Hypothalamus (tissue), 51 donors: ENCODE measurements at places on chromosomes 1 and 21.

DNA sequence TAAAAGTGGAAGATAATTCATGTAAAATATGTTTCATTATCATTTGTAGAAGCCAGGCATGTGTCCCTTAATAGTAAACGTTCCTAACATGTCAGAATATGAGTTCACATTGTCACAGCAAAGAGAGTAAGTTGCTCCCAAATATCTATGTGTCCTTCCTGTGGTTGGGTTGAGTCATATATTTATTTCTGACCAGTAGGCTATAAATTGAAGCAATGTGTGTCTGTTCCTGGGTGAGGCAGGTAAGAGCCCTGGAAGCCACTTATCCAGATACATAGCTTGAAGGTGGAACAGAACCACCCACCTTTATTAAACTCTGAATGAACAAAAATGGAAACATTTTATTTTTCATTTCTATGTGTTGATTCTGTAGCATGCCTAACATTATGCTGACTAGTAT is 2251.6 kb downstream of the NCAM2 start:
- DNase-seq: no peak

DNA sequence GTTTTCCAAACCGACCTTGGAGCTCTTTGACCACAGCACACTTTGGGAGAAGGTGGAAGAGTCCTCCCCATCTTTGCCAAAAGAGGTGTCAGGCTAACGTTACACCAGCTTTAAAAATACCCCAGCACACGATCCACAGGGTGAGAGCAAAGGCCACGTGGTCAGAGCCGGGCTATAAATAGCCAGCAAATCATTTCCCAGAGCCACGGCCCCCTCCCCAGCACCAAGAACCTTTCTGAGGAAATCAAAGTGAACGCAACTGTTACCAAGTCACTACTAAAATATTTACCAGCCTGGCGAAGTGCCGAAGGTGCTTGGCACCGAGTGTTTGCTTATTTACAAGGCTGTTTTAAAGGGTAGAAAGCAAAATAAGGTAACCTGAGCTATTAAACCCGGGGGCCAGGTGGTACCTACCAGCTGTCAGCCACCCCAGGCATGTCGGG is 72.4 kb downstream of the CASZ1 start:
- no peak for DNase-seq

GRCh38 chr1:204366759-204367158 is 7.0 kb upstream of the PLEKHA6 start:
- DNase-seq: no peak

DNA sequence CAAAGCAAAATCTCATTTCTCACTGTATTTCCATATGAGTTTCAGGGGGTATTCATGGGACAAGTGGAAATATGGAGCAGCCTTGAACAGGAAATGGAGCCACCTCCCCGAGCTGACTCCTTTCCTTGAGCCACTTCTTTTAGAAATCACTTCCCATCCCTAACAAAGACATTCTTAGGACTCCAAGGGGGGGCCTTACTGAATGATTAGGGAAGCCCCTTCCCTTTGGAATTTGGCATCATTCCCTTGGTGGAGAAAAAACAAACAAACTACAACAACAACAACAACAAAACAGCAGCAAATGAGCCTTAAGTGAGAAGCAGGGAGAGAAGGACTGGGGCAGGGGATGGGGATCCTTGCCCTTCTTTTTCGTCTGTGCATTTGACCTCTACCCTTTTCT is 278.3 kb downstream of the ZNF648 start:
- no peak for DNase-seq

DNA sequence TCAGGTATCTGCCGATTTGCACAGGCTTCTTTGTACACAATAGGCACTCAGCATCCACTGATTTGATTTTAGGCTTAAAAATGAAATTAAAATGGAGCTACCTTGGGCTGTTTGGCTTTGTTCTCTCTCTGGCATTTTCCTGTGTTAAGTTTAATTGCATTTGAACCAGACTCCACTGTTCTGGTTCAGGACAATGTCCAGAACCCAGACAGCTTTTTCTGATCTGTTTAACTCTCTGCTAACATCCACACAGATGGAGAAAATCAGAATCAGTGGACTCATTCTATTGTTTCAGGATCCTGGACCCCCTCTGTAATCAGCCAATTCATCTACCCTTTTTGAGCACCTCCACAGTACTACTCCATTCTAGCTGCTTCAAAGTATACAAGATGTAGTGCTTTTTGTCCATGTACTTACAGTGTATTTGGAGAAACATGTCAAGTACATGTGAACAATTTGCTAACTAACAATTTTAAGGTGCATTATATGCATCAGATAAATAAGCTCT is 248.1 kb downstream of the PTBP2 start:
- no peak for DNase-seq

DNA sequence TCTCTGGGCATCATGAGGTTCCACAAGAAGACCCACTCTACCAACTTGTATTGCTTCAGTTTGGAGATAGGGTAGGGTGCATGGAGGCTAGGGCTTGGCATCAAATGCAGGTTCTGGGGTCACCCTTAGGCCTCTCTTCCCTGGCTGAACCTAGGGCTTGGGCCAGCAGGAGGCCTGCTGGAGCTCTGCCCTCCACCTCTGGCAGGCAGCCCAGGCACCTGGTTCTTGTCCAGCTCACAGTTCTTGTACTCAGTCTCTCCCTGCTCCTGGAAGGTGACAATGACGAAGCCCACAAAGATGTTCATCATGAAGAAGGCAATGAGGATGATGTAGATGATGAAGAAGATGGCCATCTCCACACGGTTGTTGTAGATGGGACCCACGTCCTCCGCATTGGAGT is 37.5 kb upstream of the KIF21B start:
- DNase-seq: no peak

DNA sequence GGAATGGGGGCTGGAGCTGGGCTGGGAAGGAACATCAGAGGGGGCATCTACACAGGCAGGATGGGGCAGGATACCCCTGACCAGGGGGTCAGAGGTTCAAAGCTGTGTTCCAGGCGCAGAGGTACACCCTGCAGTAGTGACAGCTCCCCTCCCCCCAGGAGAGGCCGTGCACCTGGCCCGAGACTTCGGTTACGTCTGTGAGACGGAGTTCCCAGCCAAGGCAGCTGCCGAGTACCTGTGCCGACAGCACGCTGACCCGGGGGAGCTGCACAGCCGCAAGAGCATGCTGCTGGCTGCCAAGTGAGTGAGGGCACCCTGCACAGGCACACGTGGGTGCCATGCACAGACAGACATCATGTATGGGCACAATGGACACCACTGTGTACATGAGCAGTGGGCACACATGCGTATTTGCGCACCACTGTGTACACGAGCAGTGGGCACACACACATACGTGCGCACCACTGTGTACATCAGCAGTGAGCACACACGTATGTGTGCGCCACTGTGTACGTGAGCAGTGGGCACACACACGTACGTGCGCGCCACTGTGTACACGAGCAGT is 17.4 kb downstream of the TFAP2E start:
- DNase-seq: no peak

- DNase-seq: no peak
These were observed 57.0 kb upstream of the ZNF644 start for GRCh38 chr1:91078859-91079258.

GRCh38 chr1:47559944-47560695 is 122.3 kb downstream of the FOXD2 start:
- no peak for DNase-seq

DNA sequence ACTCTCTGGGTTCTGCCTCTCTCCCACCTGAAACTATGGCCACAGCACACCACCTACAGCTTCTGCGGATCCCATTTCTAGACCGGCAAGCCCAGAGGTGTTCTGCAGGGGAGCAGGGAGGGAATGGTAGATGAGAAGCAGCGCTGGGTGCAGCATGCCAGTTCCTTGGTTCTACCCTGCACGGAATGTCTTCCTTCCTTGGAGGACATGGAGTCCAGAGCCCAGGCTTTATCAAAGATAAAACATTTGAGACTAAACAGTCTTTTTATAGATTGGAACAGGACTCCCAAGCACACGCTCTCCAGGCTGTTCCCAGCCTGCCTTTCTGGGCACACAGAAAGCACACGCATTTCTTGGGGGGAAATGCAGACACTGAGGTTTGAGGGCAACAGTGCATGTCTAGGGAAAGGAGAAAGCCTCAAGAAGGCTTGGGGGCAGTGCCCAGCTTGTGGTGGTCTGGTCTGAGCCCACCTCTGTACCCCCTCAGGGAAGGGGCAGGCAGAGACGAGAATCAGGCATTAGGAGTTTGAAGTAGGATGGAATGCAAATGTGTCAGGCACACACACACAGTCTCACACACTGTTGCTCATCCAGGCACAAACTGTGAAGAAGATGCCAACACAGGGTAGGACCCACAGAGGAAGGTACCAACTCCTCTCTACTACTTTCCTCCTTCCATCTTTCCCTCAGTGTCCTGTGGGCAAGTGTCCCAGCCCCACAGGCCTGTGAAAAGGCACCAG is 29.7 kb downstream of the LGR6 start:
- DNase-seq: no peak

GRCh38 chr1:31111290-31111951 is 45.9 kb upstream of the PUM1 start:
- DNase-seq: no peak

GRCh38 chr1:29121516-29121935 is 2.2 kb downstream of the TMEM200B start:
- no peak for DNase-seq

- DNase-seq: no peak
These were observed 3.0 kb upstream of the XKR8 start for GRCh38 chr1:27956761-27957160.

- no peak for DNase-seq
These were observed 33.9 kb downstream of the NDC1 start for GRCh38 chr1:53804181-53804580.

GRCh38 chr1:56827711-56828110 is 8.5 kb upstream of the FYB2 start:
- DNase-seq: no peak

DNA sequence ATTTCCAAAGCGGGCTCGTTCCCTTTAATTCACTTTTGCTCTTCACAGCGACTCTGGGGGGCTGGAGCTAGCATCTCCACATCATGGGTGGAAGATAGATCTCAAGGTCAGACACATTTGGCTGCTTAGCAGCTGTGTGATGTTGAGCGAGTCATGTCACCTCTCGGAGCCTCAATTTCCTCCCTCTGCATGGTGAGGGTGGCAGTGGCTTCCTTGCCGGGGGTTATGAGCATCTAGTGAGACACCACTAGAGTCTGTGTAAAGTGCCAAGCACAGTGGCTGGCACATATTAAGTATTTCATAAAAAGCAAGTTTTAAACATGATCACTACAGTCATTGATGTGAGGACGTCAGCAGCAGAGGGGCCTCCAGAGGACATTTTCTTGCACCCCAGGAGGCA is 16.9 kb upstream of the ECE1 start:
- DNase-seq: no peak

DNA sequence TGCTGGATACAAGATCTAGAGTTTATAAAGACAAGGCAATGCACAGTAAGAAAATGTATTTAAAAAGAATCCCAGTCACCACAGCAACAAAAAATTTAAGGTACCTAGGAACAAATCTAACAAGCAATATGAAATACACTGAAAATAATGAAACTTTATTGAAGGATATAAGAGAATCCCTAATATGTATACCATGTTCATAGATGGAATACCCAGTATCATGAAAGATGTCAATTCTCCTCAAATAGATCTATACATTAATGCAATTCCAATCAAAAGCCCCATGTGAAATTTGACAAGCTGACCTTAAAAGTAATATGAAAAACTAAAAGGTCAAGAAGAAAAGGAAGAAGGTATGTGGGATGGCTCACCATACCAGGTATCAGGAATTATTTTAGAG is 109.2 kb downstream of the COQ8A start:
- no peak for DNase-seq

DNA sequence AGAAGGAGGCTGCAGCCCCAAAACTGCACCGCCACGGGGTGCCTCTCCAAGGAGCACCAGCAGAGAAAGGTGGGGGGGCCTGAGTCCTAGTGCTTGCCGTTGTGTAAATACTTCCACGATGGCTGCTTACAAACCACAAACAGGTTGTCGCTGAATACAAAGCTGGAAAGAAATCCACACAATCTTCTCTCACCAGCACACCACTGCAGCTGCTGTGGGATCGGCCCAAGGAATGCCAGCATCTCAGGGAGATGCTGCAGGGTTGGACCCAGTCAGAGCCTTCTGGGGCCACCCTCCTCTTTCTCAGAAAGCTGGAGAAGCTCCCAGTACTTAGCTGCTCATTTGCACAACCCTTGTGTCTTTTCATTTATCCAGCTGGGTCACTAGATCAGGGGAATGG is 3.0 kb upstream of the S100A14 start:
- DNase-seq: no peak

- no peak for DNase-seq
These were observed 1.2 kb upstream of the MKNK1 start for GRCh38 chr1:46605232-46605631.

DNA sequence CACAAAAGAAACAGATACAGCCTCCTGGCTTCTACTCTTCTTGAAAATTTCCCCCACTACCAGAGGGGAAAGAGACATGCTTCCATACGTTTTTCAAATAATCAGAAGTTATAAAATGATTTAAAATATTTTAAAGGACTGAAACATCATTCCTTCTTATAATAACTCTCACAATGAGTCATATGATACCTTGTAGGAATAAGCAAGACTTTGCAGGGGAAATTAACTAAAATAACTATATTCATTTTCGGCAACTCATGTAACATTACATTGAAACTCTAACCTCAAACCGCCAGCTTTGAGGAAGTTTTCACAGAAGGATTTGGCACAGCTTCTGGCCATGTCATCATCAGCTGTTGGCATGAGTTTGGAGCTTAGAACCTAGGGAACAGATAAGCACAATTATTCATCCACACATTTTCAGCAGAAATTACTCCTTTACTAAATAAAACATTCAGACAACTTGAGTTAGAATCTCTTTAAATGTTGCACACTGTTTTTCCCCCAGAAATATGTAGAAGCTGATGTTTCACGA is 85.9 kb downstream of the USP24 start:
- no peak for DNase-seq

DNA sequence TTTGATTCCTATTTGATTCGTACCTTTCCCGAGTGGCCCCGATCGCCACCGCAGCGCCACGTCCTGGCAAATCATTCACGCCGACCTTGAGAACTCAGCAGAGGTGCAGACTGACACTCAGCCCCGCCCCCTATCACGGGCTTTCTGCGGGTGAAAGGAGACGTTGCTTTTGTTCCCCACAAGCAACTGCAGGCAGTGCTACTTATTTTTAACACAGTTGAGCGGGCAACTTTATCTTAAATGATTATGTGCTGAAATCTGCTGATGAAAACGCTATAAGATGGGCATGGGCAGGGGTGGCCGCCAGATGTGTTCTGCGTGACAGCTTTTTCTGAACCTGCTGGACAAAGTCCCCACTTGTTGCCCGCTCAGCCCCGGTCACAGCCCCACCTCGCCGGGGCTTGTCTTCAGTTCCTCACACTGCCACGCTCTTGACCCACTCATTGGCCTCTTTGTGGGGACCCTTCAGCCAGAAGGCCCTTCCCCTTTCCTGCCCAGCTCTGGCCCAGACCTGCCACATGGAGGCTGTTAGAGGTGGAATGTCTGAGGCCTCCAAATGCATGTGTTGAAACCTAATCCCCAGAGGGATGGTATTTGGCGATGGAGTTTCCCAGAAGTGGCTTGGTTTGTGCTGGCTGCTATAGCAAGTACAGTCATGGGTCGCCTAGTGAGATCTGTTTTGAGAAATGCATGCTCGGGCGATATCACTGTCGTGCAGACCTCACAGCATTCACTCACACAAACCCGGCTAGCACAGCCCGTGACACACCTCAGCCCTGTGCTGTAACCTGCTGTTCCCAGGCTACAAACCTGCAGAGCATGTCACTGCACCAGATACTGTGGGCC is 15.7 kb upstream of the PDXK start:
- DNase-seq: no peak
